ENCODE measurements at places on chromosomes 12 and 14.
A peak's percentile ranks its signal among the peaks of the same experiment; 100 is the strongest.

- no peak for DNase-seq
These were observed 630.2 kb upstream of the NOVA1 start for GRCh38 chr14:27228053-27228452.

DNA sequence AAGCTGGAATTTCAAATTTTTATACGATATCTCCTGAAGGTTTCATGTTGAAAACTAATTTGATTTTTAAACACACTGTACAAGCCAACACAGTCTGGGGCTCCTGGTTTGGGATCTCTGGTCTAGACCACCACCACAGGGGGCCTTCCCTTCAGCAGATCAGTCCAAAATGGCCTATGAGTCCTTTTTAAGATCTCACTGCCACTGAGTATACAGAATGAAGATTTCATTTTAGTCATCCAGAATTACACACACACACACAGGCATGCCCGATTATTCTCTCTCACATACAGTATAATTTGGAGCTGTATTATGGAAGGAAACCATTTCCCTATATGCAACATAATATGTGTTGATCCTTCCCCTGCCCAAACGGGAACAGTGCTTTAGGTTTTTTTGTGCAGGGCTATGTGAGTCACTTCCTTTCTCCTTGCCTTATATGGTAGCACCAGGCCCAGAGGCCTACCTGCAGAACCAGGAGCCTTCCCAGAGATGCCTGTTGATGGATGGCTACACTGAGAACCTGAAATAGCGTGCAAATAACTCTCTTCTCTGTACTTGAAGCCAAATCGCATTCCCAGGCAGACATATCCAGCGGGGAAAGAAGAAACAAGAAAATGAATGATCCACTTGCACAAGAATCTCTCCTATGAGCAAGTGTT is 28.1 kb upstream of the WNK1 start:
- DNase-seq, result no peak

GRCh38 chr12:85872497-85873091 is 1.5 kb upstream of the NTS start:
- DNase-seq, result peak; percentile 66

DNA sequence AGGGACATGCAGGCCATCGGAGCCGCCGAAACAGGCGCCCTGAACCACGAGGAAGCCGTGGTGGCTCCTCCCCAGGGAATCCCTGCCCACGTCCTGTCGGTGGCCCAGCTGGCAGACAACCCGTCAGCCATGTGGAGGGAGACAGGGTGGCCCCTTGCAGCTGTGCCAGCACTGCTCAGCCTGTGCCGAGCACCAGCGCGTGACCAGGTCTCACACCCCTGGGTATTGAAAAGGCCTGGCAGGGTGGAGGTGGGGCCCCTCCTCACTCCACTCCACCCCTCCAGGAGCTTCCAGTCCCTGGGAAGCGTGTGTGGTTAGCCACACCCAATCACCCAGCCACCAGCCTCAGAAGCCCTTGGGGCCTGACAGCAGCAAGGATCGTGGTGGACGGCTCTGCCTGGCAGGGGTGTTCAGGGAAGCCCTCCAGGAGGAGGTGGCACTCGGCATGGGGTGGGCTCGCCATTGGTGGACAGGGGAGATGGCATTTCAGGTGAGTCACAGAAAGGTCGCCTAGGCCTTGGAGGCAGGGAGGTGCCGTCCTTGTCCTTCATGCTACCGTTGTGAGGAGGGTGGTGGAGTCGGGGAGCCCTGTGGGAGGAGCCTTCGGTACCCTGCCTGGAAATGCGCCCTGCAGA is 12.3 kb upstream of the DLK1 start:
- DNase-seq, result no peak

GRCh38 chr14:53523226-53523625 is 370.1 kb upstream of the DDHD1 start:
- DNase-seq, result no peak

DNA sequence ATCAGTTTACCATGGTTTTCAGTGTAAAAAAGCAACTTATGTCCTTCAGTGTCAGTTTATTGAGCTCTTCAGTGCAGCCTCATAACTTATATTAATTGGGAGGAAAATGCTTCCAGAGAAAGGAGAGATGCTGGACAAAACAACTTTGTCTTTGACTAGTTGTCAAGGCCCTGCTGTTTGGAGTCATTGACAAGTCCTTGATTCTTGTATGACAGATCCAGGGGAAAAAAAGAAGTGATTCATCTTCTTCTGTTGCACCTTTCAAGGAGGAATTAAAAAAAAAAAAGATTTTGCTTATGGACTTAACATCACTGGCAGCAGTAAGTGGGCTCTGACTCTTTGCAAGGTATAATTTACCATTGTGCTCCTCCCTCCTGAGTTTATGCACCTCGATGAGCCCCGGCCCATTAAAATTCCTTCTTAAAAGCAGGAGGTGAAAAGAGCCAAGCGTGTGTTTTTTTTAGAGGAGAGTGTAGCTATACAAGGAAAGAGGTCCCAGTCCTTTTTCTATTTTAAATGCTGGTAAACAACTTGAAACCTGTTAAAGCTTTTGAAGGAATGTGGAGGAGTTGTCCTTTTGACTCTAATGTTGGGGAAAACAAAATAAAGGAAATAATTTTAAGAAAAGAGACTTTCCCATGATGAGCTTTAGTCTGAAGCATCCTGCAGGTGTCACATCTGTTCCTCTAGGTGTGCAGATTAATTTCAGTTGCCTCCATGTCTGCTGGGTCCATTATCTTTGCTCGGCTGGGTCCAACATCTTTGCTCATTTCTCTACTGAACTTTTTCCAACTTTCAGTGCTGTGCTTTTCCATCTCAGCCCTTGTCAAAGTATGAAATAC is 431.6 kb downstream of the RAD51B start:
- no peak for DNase-seq

GRCh38 chr12:40197590-40197989 is 27.2 kb upstream of the LRRK2 start:
- no peak for DNase-seq

GRCh38 chr14:101628471-101628966 is 67.2 kb downstream of the DIO3 start:
- peak; percentile 49 for DNase-seq

DNA sequence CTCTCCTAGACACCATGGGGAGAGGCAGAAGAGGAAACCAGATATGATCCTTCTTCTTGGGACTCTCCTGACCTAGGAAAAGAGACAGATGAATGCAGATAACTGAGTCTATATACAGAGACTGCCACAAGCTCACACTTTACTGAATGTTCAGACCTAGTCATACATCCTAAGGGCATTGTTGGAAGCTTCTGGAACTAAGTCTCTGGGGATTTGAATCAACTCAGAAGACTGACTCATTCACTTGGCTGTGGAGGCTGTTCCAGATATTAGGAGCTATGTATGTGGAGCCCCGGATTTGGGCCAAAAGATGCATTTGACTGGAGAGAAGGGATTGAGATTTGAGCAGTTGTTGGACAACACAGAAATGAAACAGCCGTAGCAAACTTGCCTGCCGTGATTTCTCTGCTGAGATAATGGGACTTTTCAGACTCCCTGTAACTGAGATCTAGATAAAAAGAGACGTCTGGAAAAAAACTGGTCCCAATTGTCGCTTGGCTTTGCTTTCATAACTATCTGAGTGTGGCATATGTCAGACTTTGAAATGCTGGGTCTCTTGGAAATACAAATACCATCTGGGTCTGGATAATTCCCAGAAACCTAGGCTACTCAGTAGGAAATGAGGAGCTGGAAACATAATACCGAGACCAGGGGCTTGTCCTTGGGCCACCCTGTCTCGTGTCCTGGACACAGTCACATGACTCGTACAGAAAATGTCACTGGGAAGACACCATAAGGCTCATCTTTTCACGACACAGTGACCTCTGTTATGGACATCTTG is 396.8 kb downstream of the NUAK1 start:
- peak; percentile 72 for DNase-seq

GRCh38 chr12:111570084-111570961 is 28.8 kb downstream of the ATXN2 start:
- peak; percentile 84 for DNase-seq

DNA sequence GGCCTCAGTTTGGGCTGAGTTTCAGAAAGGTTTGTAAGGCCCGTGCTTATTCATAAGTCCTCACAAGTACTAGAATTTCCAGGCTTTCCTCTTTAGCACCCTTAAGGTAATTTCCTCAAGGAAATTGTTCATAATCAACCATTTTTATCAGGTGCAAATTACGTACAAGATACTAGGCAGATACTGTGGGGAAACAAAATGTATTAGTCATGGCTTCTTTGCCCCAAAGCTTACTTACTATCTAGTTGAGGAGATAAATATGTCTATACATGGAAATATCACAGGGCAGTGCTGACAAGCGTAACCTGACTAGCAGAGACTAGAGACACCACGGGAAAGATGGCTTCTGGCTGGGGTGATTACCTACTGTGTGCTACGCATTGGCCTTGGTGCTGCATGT is 22.5 kb downstream of the MAX start:
- no peak for DNase-seq

DNA sequence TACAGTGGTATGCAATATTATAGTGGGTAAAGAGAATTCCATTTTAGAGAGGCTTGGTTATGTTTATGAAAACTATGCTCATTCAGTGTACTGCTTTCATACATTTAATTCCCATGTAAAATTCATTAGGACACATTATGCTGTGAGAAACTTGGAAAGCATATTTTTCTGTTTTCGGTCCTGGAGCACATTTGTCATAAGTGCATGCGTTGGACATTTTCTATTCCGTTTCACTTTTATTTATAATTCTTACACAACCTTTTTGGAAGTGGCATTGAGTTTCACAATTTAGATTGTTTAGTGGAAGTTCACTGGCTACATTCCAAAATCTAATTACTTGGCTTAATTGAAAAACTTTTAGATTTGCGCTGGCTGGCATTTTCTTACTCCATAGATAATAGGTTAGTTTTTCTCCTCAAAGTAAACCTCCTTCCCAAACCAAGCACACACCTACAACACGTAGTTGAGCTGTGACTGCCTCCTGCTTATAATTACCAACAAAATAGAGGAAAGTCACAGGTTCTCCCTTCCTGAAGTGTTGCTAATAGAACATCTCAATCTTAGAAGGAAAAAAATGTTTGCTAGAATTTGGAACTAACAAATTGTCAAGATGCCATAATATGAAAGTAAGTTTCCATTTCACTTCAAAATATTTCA is 938.5 kb downstream of the TRHDE start:
- DNase-seq, result no peak

GRCh38 chr12:2650261-2651067 is 144.3 kb upstream of the FKBP4 start:
- no peak for DNase-seq

DNA sequence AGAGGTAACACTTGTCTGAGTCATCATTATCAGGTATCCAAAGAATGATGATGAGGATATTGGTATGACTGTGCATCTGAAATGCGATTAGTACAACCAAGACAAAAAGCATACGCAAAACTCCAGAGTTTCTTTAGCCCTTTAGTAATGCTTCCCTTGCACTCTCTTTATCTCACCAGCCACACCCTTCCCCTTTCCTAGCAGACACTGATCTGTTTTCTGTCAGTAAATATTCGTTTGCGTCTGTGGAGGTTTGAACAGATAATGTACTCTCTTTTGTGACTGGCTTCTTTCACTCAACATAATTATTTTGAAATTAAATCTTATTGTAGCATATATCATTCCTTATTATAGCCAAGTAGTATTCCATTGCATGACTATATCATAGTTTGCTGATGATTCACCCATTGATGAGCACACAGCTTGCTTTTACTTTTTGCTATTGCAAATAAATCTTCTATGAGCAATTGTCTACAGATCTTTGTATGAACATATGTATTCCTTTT is 775.7 kb downstream of the SLC6A15 start:
- DNase-seq, result peak; percentile 66

- DNase-seq, result no peak
These were observed 1.8 kb upstream of the CLEC2A start for GRCh38 chr12:9933958-9934357.

- peak; percentile 48 for DNase-seq
These were observed 5.7 kb upstream of the VDR start for GRCh38 chr12:47910486-47910885.

Data from mesenchymal stem cell (in vitro differentiated cells and primary cell).